GM23248 (cell line): ENCODE measurements at places on chromosomes 1 and 21. TPM values are rescaled to one million over a fixed set of nuclear protein-coding genes. Genes with fewer than 3 reads are reported as not detected.

BNIPL gene
- not detected in 2 replicates for total RNA-seq

CCDC27 gene
- not detected in 2 replicates for total RNA-seq

SMIM1 gene
- total RNA-seq = not detected in 2 replicates

DNA sequence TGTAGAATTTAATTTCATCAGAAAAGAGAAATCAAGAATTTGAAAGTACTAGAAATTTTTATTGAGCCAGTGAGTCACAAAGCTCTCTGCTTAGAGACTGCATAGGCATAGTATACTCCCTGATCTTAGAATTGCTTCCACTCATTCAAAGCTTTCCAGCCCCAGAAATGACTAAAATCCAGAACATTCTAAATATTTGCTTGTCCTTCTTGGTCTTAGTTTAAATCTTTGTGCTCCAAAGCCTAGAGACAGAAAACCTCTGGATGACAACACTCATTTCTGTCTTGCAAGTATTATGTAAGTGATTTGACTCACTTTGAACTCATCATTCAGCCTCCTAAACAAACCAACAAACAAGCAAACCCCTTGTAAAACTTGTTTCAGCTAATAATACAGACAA is 74.2 kb downstream of the PTPRC start:
- DNase-seq = peak; percentile 85

GRCh38 chr1:178358456-178358855 is 138.3 kb downstream of the CLEC20A start:
- DNase-seq = no peak

- DNase-seq = no peak
Measured at GRCh38 chr1:67382292-67382691, 47.9 kb downstream of the SERBP1 start.
